Activated T-cell treated with anti-CD3 and anti-CD28 coated beads for 1 hour (primary cell): ENCODE measurements at places on chromosomes 16 and 17.

- no peak for DNase-seq
Measured at GRCh38 chr16:85483424-85483823, 129.7 kb upstream of the GSE1 start.

GRCh38 chr17:80832266-80832676, 159.4 kb upstream of the CHMP6 start:
- no peak for DNase-seq

- DNase-seq: peak; percentile 97
Measured at GRCh38 chr16:72008424-72009216, at the start of gene DHODH. Gene DHODH (plus strand): TSS chr16:72008744. CDS start chr16:72008765, 21 bp downstream.

- no peak for DNase-seq
Measured at GRCh38 chr16:10835281-10835931, 16.8 kb upstream of the TVP23A start.

DNA sequence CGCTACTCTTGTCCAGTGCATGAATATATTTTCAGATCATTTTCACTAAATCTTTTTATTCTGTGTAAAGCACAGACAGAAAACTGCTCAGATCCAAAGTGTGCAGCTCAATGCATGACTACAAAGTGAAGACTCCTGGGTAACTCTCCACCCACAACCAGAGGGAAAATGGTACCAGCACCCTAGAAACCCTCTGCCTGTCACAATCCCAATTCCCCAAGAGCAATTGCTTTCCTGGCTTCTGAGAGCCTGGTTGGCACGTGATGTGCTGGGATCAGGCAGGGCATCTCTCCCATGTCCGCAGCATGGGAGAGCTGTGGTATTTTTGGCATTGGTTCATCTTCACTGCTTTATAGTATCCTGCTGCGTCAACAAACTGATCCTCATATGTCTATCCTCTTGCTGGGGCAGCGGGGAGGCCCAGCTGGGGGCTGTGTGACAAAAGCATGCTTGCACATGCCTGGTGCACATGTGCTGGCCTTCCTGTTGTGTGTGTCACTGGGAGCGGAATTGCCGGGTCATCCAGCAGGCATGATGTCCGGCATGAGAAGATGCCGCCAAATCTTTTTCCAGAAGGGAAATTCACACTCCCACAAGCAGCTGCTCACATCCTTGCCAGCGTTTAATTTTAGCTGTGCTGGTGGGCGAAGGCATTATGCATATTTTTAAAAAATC, 278.9 kb upstream of the FOXF1 start:
- no peak for DNase-seq

DNA sequence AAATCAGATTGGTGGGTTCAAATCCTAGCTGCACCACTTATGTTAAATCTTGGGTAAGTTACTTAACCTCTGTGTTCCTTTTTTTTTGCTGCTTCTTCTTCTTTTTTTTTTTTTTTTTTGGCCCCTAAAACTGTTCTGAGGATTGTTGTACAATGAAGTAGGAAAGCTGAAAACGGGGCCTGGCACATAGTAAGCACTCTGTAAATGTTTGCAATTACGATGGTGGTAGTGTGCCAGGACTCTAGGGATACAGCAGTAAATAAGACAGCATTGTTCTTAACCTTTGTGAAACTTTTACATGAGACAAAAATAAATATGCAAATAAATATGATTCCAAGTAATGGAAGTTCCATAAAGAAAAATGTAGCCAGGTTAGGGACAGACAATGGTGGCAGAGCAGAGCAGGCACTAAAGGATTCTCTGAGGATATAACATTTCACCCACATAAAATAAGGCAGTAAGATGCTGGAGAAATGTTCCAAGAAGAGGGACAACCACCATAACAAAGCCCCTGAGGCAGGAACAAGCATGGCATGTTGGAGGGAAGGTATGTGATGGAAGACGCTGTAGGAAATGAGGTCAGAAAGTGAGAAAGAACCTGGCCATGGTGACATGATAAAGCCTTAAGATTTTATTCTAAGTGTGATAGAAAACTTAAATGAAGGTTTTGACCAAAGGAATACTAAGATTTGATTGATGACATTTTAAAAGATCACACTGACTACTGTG, 127.3 kb downstream of the NLK start:
- no peak for DNase-seq

GRCh38 chr17:574061-574460, 140.6 kb downstream of the VPS53 start:
- no peak for DNase-seq

GRCh38 chr17:77280304-77281121, 139.7 kb downstream of the SEC14L1 start:
- DNase-seq: no peak

GRCh38 chr16:58196898-58197313, 1.0 kb downstream of the CSNK2A2 start:
- DNase-seq: no peak

DNA sequence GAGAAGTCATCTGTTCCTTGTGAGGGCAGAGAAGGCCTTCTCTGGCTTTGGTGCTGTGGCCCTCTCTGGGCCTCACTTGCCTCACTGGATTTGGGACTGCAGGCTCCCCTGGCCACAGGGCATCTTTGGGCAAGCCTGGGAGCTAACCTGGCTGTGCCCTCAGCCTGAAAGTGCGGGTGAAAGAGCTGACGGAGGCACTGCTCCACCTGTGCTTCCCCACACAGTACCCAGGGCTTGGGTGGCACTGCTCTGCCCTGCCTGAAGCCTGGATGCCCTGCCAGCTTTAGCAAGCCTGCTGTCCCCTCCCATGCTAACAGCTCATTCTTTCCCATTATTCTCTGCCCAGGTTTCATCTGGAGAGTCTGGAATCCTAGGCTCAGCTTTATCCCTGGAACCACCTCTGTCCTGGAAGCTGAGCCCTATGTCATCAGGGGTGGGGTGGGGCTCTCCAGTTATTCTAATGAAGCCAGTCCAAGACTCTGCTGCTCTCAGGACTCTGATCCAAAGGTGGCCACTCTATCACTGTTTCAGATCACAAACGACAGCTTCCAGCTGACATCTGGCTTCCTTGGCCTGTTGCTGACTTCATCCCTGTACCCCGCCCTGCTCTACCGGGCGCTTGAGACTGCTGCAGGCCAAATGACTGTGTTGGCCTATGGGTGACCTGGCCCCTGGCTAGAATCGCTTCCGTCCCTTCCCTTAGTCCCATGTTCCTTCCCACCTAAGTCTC, 29.3 kb downstream of the HIC1 start:
- DNase-seq: no peak

- peak; percentile 33 for DNase-seq
Measured at GRCh38 chr17:1484676-1485422, 7.6 kb downstream of the MYO1C start.

DNA sequence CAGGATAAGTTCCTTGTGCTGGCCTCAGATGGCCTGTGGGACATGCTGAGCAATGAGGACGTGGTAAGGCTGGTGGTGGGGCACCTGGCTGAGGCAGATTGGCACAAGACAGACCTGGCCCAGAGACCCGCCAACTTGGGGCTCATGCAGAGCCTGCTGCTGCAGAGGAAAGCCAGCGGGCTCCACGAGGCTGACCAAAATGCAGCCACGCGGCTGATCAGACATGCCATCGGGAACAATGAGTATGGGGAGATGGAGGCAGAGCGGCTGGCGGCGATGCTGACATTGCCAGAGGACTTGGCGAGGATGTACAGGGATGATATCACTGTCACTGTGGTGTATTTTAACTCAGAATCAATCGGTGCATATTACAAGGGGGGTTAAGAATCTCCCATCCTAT, 5.2 kb downstream of the PDP2 start:
- no peak for DNase-seq

- DNase-seq: peak; percentile 75
Measured at GRCh38 chr16:30844671-30845449, 49.0 kb downstream of the BCL7C start.

- DNase-seq: no peak
Measured at GRCh38 chr17:36818134-36818825, 119.0 kb upstream of the LHX1 start.

DNA sequence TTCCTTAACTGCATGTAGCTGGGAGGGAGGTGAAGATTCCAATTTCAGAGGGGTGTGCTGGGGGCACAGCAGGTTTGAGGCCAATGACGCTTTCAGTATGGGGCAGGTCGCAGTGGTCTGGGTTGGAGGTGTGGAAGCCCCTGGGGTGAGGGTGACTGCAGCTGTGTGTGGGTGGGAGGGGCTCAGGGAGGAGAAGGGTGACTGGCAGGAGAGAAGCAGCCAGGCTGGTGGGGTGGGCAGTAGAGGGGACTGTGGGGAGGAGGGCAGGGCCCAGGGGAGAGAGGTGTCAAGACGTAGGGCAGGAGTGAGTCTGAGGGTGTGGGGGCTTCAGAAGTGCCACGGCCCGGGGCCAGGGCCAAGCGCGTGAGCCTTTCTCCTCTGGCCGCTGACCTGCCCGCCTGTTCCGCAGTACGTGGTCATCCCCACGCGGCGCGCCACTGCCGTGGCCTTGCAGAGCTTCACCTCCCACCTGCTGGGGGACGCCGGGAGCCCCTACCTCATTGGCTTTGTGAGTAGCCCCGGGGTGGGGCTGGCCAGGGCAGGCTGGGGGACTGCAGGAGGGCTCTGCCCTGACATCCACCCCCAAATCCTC, 19.4 kb downstream of the MYBBP1A start:
- no peak for DNase-seq

DNA sequence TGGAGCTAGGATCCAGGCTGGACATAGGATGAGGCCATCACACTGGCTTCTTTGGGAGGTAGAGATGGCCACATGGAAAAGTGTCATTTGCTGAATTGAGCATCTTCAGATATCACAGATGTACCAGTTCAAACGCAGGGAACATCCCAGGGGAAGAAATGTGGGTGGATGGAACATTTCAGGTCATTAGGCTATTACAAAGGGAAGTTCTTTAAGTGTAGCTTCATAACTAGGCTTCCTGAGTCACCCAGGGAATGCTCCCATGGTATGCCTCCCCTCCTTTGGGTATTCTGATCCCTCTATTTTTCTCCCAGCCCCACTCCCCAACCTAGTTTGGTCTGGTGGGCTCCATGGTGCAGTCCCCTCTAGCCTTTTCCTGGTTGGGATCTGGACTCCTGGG, 69.8 kb upstream of the IRX3 start:
- no peak for DNase-seq

- DNase-seq: no peak
Measured at GRCh38 chr17:50319306-50320004, 26.5 kb upstream of the XYLT2 start.

- no peak for DNase-seq
Measured at GRCh38 chr16:4113358-4114256, 2.6 kb downstream of the ADCY9 start.

DNA sequence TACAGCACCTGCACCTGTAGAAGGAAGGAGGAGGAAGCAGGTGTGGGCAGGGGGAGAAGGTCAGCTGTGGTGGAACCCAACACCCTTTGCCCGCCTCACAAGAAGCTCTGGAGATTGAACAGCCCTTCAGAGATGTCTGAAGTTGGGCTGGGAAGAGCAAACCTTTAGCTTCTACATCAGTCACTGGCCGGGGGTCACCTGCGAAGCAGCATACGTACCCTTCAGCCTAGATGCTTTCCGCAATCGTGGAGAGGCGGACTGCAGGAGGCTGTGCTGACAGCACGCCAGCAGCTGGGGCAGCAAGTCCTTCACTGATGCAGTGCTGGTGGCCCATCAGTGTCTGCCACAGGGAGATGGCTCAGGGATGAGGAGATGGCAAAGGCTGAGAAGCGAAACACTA, 5.2 kb upstream of the HS3ST3B1 start:
- no peak for DNase-seq

DNA sequence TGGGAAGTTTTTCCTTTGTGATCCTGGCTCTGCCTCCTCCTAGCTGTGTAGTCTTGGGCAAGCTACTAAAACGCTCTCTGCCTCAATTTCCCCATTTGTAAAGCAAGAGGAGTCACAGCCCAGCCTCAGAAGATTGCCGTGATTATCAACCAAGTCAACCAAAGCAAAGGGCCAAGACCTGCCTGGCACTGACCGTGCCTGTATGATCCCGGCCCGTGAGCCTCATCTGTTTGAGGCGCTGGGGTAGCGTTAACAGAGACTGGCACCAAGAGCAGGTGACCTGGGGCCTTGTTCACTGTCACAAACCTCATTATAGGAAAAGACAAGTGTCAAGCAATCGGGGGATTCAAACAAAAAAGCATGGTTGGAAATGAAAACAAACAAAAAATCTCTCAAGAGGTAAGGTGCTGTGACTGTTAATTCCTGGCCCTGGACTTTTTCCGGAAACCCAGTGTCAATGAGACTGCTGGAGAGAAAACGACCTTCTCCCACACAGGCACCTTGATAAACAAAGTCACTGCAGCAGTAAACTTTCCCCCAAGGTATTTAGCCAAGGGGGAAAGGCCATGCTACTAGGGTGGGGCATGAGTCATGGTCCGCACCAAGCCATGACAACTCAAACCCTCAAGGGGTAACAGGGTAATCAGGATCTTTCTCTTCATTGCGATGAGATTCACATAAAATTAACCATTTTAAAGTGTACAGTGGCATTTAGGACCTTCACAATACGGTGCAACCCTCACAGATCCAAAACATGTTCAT, 5.4 kb downstream of the MEAK7 start:
- no peak for DNase-seq

DNA sequence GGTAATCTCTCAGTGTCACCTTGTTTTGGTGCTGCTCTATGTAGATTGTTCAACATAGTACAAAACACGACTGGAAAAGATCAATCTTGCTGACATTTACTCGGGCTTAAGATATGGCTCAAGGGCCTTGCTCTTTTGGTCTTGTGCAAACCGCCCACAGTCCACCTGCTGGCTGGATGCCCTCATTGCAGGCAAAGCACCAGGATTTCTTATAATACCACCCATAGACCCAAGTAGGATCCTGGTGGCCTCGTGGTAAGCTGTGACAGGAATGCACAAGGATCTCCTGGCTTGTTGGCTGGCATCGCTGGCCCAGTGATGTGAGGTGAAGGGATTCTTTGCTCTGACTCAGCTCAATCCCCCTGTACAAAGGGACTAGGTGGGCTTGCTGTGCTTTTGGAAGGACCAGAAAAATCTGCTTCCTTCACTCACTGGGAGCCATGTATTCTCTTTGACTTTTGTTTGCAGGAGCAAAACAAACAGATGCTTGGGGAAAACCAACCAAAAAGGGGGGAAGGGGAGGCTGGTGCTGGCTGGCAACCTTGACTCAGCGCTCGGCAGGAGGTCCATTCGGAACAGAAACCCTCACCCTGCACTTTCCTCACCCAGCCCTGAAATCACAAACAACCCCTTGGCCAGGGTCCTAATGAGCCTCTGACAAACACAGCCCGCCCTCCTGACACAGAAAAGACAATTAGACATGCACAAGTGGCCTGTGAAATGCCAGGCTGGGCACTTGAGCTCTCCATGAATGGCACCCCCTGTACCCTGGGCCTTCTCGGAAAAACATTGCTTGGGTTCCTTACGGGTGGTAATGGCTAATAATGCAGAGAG, 36.6 kb upstream of the MED9 start:
- peak; percentile 72 for DNase-seq

- no peak for DNase-seq
Measured at GRCh38 chr17:8726941-8727555, 17.6 kb downstream of the CCDC42 start.

DNA sequence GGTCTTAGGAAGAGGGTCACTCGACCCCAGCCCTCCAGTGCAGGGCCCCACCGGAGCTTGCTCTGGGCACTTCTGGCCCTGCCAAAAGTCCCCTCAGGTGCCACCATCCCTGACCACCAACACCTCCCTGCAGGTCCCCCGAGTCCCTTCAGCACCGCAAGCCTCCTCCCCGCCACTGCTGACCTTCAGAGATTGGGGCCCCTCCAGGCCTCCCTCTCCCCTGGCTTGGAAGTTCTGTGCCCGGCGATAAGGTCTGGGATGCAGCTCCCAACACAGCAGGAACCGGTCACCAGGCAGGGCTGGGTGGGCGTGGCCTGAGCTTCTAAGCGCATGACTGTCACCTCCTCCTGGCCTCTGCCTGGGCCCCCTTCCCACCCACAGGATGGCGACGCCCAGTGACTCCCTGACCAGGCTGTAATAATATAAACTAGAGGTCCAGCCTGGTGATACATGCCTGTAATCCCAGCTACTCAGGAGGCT, 11.2 kb downstream of the PIEZO1 start:
- no peak for DNase-seq

- no peak for DNase-seq
Measured at GRCh38 chr16:460787-461186, 35.3 kb downstream of the RAB11FIP3 start.
